ENCODE measurements at places on chromosomes 6 and 20. TPM values are rescaled to one million over a fixed set of nuclear protein-coding genes. Genes with fewer than 3 reads are reported as not detected.
A peak's percentile ranks its signal among the peaks of the same experiment; 100 is the strongest.

GRCh38 chr6:122495612-122496011, 24.0 kb upstream of the SERINC1 start:
- DNase-seq: no peak

DNA sequence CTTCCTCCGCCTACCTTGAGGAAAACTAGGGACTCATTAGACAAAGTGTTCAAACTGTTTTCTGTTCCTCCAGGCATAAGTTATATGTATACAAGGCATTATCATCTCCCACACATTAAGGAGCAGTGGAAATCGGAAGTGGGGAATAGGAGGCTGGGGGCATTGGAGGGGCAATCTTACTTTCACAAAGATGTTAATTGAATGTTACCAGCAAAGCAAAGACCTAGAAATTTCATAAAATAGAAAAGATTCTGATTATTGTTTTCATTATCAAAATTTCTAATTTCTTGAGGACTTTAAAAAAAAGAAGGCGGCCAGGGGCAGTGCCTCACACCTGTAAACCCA, 501.7 kb upstream of the JARID2 start:
- no peak for DNase-seq

GRCh38 chr6:154783229-154783628, 50.0 kb downstream of the SCAF8 start:
- DNase-seq: no peak

The BTNL2 gene
- not detected for total RNA-seq

DNA sequence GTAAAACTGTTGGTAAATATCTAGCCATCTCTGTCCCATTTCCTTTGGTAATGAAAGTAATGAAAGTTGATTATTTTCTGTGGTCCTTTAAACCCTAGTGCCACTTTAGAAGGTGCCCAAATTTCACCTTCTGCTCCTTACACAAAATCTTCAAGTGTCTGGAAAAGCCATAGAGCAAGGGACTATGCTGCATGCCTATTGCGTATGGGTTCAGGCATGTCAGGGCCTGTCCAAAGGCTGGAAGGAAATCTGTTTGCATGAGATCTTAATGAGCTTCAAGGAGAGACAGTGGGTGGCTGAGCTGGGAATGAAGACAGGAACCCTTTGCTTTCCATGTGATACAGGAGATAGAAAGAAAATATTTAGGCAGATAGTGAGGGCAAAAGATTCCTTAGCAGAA, 66.6 kb upstream of the CCN6 start:
- DNase-seq: no peak

DNA sequence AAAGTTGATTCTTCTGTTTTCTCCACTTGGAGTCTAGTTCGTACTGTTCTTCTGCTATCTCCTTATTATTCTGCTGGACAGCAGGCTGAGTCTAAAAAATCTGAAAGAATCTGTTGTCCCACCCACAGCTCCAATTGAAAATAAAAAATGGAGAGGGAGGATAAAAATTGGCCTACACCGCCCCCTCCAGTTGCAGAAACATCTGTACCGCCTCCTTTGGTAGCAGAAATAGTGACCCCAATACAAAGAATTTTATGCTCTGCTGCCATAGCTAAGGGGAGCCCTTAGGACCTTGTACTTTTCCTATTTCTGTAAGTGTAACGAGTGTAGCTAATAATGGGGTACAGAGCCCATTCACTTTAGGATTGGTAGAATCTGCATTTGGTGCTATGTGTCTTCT, 4.9 kb upstream of the FKBP1A start:
- DNase-seq: no peak

DNA sequence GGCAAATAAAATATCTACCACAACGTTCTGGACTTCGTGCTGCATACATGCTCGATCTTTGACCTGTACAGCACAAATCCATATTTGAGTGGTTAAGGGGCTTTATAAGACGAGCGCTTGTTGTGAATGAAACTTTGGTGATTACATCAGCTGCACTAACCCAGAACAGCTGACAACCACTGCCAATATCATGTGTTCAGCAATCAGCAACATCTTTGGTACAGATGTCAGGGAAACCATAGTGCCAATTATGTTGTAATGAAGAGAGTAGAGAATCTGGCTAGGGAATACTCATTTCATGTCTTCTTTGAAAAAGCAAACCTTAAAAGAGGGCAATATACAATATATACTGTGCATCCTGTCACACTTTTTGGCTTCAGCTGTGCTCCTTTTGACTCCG, 188.6 kb upstream of the NT5E start:
- DNase-seq: no peak

DNA sequence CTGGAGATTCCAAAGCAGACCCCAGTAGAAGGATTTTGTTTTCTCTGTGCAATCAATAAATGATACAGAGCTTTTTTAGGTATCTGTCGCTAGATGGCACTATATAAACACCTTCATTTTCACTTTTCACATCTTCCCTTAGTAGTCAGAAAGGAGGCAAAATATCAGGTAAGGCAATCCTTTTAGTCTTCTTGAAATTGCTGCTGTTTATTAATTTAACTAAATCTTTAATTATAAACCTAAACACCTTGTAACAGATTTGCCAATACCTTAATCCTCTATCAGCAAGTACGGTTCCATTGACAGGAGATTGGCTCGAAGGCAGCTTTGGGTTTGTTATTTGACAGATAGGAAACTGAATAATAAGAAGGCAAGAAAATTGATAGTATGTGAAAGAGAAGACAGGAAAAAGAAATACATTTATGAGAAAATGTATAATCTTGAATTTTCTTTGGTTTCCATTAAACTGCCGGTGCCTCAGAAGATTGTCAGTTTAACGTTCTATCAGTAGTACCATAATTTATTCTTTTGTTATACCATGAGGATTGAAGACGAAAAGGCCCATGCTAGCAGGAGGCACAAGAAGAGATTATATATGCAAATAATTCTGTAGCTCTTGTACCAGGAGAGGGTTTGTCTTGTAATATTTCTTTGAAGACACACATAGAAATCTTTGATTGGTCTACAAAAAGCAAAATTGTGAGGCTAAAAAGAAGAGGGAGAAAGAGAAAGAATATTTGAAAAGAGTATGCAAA, 23.5 kb upstream of the IBTK start:
- DNase-seq: no peak

- no peak for DNase-seq
These were observed 909 bp downstream of the DNAAF9 start for GRCh38 chr20:3406481-3407039.

GRCh38 chr6:1485678-1486077, 96.3 kb downstream of the FOXF2 start:
- DNase-seq: peak; percentile 20

DNA sequence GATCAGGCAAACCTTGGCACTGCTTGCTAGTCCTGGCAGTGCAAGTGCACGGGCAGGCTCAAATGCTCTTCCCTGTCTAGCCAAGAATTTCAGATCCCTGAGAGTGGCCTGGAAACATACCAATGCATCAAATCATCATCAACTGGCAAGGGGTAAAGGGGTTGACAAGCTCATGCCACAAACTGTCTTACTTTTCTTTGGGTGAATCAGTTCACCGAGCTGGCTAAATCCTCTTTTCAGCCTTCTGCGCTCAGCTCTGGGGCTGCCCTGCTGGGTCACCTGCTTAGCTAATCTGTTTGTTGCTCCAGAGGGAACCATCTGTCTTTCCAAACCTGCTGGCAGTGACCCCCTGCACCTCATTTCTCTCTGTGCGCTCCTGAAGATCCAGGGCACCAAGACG, 59.5 kb downstream of the LYRM4 start:
- no peak for DNase-seq

DNA sequence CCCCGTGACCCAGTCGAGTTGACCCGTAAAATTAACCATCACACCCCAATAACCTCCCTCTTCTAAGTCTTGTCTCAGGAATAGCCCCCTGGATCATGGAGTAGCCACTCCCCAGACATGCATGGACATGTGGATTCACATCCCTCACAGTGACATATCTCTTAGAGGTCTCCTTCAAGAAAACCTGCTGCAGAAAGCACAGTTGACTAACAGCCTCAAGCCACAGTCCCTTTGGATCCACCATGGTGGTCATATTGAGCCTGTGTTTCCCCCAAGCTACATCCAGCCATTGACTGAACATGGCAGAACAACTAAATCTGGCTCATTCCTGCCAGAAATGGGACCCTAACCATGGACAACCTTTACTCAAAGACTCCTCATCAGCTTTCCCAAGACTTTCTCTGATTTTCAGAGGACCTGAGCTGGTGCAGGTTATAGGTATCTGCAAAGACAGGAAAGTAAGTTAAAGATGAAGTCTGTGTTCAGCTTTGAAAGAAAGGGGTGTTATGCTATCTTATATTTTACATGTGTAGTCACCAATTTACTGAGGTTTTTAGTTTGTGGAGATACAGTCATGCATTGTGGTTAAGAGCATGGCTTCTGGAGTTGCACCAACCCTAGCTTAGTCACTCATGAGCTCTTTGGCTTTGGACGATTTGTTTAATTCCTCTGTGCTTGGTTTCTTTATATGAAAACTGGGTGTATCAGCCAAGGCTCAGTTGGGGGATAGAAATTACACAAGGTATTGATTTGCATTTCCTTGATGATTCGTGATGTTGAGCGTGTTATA, 219.1 kb downstream of the MYLK4 start:
- DNase-seq: no peak

DNA sequence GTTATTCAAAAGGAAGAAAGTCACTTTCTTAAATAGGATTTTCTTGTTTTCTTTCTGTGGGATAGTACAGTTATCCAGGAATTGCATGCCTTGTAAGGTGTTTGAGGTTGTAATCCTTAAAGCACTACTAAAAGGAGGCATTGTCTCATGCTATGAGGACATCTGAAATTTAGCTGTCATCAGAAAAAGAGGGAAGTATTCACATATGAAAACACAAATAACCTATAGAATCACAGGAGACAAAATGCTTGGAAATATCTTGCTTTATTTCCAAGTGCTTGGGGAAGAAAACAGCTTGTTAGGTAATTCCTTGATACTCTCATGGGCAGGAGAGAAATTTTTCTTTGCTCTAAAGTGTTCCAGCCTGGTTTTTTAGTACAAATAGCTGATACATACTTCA, 40.1 kb downstream of the HECA start:
- no peak for DNase-seq

GRCh38 chr6:129946439-129947140, 71.8 kb upstream of the L3MBTL3 start:
- DNase-seq: no peak

The SYNDIG1 gene
- not detected for total RNA-seq

The ASCC3 gene
- 57.1 TPM for total RNA-seq

DNA sequence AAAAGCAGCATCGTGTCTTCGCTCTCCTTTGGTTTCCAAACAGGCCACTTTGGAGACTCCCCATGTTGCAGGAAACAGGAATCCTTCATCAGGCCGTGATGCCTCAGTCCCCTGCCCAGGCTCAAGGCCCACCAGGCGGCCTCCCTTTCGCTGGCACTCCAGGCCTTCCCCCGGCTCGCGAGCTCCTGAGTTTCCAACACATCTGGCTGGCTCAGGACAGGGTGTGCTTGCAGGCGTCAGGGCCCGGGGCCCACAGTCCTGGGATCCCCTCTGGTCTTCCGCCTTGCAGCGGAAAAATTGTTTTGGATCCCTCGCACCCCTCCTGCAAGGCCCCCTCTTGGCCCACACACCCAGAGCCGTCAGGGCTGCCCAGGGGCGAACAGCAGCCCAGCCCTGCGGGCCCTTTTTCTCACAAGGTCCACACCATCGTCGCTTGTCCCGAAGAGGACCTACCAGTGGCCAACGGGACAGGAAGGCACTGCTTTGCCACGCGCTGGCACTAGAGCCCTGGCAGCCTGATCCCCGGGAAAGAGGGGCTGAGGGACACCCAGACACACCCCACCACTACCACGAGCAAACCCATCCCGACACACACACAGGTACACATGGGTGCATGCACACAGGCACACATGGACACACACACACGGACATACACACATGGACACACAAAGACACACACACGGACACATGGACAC, 1930.9 kb upstream of the DEFB115 start:
- no peak for DNase-seq

- DNase-seq: no peak
These were observed 28.5 kb downstream of the C6orf15 start for GRCh38 chr6:31083742-31084354.

- DNase-seq: no peak
These were observed 100.5 kb downstream of the EYA4 start for GRCh38 chr6:133341607-133342158.

DNA sequence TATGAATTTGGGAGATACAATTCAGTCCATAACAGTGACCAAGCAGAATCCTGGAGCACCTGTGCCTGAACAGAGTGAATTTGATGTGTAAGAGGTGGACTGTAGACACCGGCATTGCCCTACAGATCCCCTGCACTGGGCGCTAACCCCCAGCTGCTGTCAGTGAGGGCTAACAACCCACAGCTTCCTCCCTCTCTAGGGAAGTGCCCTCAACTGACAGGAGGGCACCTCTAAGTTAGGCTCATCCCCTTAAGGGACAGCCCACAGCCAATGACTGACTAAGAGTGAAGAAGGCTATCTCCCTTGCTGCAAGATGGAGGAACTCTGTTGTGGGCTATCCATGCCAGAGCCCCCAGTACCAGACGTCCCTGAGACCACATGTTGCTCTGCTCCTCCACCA, 15.3 kb upstream of the BPIFB1 start:
- no peak for DNase-seq

The TMEM151B gene
- total RNA-seq: not detected

GRCh38 chr20:64083378-64083803, 807 bp downstream of the LKAAEAR1 start:
- DNase-seq: no peak

GRCh38 chr20:5539691-5540090, 210.5 kb upstream of the SHLD1 start:
- DNase-seq: no peak

- no peak for DNase-seq
These were observed 106.5 kb upstream of the GMDS start for GRCh38 chr6:2351807-2352431.

DNA sequence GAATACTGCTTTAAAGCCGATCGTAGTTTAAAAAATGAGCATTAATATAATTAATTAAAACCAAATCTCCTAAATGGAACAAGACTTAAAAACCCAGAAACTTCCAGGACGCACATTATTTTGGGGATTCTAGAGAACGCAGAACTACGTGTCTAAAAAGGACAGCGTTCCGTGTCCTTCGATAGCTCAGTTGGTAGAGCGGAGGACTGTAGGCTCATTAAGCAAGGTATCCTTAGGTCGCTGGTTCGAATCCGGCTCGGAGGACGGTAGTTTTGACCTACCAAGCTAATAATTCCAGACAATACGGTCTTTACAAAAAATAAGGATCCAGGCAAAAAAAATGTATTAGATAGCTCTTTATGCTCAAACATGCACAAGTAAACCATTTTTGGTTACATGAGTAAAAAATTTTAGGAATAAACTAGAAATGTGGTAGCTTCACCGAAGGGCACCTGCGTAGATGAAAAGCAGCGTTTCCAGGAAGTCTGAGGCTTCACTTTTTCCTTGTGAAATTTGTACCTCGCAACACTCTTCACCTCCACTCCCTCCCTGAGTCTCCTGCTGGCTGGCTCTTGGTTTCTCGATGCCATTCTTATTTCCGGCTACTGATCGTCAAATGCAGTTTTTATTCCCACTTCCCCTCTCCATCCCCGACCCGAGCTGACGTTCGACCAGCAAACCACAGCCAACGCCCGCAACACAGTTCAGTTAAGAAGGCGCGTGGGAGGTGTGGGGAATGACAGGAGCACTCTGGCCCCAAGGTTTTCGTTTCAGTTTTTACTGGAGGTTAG, 19.6 kb upstream of the ABT1 start:
- DNase-seq: no peak

Data from glomerular endothelial cell (primary cell).